ENCODE measurements at places on chromosomes 11 and 22.

GRCh38 chr11:70848243-70848750, 404.1 kb downstream of the SHANK2 start:
- DNase-seq: no peak

GRCh38 chr11:14396273-14396672, 37.3 kb upstream of the RRAS2 start:
- no peak for DNase-seq

DNA sequence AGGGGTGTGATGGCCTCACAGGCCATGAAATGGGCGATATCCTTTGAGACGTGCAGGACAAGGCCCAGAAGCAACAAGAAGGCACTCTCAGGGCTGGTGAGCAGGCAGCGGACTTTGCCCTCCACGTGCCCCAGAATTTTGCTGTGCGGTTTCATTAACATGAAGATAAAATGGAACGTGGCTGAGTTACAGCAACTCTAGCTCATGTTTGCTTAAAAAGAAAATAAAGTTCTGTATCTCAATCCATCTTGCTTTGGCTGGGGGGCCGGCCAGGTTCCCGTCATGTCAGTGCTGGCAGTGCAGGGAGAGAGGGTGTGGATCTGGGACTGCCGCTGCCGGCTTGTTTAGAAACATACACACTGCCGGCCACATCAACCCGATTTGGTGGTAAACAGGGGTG, 370.1 kb downstream of the OPCML start:
- DNase-seq: no peak

DNA sequence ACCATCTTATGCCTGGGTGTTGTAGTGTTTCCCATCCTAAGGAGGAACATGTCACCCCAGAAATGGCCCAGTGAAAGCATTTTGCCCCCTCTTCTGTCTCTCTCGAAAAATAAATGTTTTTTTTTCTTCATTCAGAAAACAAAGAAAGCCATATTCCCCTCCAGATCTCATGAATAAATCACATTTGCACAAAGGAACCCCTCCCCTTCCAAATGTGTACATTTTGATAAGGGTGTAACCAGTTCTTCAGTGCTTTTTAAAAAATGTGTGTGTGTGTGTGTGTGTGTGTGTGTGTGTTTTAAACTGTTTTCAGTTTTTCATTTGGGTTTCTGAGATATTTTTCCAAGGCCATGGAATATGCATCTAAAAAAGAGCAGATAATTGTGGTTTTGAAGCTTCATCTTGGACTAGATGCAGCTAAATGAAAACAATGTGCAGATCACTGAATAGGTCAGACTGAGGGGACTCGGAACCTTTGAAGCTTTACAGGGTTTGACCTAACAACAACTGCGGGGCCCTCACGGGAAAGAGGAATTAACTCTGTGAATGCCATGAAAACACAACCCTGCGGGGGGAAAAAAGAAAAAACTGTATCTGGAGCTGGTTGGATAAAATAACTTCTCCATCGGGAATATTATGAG, 76.4 kb downstream of the YAP1 start:
- no peak for DNase-seq

DNA sequence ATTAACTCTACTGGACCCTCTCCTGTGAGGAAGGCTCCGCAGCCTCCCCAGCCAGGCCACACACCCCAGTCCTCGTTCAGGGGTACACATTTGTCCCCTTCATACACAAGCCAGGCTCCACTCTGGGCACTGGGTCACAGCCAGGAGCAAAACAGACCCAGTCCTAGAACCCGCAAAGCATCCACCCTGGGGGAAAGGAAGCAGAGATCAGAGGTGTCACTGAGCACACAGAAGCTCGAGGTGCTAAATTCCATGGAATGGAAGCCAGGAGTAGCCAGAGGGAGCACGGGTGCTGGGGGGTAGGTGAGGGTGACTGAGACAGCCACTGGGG, 43.6 kb upstream of the TH start:
- no peak for DNase-seq

- DNase-seq: no peak
Measured at GRCh38 chr11:112776834-112777233, 184.4 kb upstream of the NCAM1 start.

- no peak for DNase-seq
Measured at GRCh38 chr11:15726221-15726746, 611.6 kb downstream of the INSC start.

GRCh38 chr11:61111050-61111435, 8.8 kb downstream of the CD5 start:
- no peak for DNase-seq

DNA sequence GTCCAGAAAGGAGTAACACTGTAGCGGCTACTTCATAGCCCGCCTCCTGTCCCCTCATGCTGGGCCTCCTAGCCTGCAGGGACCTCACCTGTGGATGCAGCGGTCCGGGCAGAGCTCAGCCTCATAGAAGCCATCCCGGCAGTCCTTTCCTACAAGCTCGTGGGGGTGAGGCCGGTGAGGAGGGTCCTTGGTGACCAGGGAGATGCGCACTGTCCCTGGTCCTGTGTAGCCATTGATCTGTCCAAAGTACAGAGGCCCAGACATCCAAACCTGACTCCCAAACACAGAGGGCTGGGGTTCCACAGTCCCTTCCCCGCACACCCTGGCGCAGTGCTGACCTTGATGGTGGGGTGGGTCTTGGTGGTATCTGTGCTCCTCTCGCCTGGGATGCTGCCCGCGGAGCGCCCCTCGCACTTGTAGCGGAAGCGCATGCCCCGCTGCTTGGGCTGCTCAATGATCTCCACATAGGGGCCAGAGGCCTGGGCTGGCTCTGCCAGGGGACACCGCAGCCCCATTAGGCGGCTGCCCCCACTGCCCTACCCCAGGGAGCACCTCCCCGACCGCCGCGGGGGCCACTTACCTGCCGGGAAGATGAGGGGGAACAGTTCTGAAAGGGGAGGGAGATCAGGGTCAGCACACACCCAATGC, 993 bp downstream of the RELA start:
- no peak for DNase-seq

DNA sequence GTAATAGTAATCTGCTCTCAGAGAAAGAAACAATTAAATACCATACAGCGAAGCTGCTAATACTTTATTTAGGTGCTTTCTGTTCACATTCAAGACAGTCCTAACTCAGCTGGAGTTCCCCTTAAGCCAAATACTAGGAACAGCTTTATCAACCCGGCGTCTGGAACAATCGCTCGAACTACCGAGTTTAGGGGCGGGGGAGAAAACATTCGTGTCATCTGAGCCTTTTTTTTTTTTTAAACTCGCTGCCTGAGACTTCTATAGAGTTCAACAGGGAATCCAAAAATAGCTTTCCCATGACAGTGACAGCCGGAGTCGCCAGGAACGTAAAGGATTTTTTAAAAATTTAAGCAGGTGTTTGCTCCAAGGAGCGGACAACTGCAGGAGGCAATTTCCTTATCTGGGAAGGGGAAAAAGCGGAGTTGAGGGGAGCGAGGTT, 852 bp downstream of the TRAF6 start:
- no peak for DNase-seq

DNA sequence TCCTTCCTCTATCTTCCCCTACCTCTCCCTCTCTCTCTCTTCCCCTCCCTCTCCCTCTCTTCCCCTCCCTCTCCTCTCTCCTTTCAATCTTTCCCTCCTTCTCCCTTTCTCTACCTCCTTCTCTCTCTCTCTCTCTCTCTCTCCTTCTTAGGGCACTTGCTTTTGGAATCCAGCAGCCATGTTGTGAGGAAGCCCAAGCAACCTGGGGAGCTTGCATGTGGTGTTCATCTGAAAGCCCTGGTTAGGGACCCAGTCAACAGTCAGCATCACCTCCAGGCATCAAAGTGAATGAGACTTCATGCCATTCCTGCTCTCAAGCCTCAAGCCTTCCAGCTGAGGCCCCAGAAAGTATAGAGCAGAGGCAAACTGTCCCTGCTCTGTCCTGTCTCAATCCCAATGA, 65.6 kb upstream of the SHISAL1 start:
- DNase-seq: no peak

GRCh38 chr11:116890193-116890592, 52.8 kb upstream of the APOA1 start:
- no peak for DNase-seq

DNA sequence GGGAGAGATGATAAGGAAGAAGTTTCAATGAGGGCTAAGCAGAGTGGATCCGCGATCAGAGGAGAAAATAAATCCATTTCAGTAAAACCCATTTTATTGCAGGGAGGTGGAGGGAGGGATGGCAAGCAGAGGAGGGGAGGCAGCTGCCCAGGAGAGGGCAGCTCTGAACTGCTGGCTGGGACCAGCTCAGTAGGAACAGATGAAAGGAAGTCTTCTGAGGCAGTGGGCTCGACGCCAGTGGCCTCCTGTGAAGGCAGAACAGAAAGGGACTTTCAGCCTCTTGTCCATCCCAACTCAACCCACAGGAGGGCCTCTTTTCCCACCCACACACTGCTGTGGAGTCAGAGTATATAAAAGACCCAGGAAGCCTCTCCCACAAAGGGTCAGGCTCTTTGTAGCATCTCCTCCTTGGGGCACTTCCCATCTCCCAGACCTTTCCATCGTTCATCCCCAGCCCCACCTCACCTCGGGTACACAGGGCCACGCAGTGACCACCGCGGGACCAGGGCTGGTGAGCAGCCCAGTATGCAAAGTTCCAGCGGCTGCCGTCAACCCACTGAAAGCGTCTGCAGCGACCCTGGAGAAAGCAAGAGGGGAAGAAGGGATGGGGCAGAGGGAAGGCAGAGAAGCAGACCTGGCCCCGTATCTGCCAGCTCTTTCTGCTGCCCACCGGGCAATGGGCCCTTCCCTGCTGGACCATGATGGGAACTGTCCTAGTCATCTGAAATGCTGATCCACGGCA, 3.0 kb downstream of the PRG2 start:
- DNase-seq: no peak

GRCh38 chr22:33028234-33028633, 29.9 kb downstream of the SYN3 start:
- DNase-seq: no peak

- DNase-seq: no peak
Measured at GRCh38 chr11:66339162-66339675, 3.0 kb upstream of the RIN1 start.

- no peak for DNase-seq
Measured at GRCh38 chr11:131644204-131644795, 273.9 kb downstream of the NTM start.

All from stimulated activated CD4-positive, alpha-beta T cell treated with anti-CD3 and anti-CD28 coated beads, Interleukin-1b, Interleukin-23, amount 100 ng/mL, for 4 hours (primary cell).